ENCODE measurements at places on chromosomes 1 and 21.

DNA sequence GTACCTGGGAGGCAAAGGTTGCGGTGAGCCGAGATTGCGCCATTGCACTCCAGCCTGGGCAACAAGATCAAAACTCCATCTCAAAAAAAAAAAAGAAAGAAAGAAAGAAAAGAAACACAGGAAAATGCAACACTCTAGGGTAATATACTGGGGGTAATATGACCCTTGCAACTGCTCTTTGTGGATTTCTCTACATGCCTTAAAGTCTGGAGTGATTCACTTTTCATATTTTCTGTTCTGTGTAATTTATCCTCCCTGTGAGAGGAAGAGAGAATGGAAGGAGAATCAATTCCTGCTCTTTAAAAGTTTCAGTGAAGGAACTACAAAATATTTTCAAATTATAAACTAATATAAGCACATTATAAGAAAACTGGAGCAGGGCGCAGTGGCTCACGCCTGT, 22.7 kb downstream of the RIT1 start:
- DNase-seq: no peak

GRCh38 chr21:25845729-25846256, 111.0 kb downstream of the GABPA start:
- no peak for DNase-seq

DNA sequence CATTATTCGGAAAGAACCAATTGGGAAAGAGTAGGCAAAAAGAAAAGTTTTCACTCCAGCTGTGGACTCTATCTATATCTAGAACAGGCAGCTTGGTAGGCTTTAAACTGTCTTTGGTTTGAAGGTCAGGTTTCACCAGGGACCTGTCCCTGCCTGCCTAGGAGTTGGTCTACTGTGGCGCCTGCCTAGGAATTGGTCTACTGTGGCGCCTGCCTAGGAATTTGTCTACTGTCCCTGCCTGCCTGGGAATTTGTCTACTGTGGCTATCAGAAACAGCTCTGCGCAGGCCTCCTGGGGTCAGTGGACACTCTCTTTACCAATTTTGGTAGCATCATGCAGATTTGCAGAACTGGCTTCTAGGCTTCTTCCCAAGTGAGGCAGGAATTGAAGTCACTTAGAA, 13.8 kb downstream of the USP25 start:
- no peak for DNase-seq

DNA sequence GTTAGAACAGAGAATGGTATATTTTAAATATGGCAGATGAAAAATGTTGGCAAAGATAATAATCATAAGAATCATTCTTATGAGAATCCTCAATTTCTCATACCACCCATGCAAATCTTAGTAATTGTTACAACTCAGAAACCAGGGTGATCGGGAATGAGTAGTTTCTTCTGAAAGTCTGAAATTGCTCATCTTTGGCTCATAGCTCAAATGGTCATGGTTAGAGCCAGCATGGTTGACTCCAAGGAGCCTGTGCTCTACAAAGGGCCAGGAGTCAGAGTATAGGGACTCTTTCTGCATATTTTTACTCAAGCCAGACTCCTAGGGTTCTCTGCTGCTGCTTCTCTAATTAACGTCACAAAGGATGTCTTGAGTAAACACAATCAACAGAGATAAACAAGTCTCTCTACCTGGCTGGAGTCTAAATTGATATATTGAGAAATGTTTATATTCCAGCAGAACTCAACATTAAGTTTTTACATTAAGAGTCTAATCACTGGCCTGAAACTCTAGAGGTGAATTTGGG, 1.9 kb upstream of the ETV3 start:
- DNase-seq: no peak
